IMR-90 (cell line): ENCODE measurements at places on chromosomes 5 and 9. TPM values are rescaled to one million over a fixed set of nuclear protein-coding genes. Genes with fewer than 3 reads are reported as not detected.

The IRX1 gene
- not detected in 2 replicates for total RNA-seq

DNA sequence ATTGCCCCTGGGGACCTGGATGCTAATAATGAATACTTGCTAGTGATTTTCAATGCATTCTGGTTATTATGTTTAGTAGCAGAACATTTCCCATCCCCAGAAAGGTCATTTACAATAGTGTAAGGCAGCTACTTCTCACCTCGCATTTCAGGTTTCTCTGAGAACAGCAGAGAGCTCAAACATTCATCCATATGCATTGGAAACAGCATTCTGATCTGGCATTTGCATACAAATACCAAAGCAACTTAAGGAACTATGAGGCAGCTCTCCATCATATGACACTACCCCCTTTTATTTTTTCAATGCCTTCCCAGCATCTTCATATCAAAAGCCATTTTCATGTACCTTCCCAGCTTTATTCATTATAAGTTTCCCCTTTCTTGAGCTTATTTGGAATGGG, 6.4 kb downstream of the PPP2R2B start:
- no peaks in the 10 kb centered on the region for H3K36me3 ChIP-seq
- H3K27me3 ChIP-seq, result peaks cover 1% of the 10 kb centered on the region
- no peak overlapping the region for H3K27ac ChIP-seq
- H3K4me1 ChIP-seq, result no peaks in the 10 kb centered on the region
- no peak for DNase-seq

The SOWAHA gene
- under 0.01 TPM in 1 of 2 replicates, not detected in the other for total RNA-seq

GRCh38 chr9:127567730-127568617, 44.1 kb upstream of the STXBP1 start:
- peaks cover 18% of the 10 kb centered on the region for H3K36me3 ChIP-seq
- peaks cover 34% of the 10 kb centered on the region for H3K4me1 ChIP-seq
- DNase-seq, result no peak
- H3K27me3 ChIP-seq, result no peaks in the 10 kb centered on the region
- H3K4me3 ChIP-seq, result peak overlapping the region; percentile 92

The MYMK gene
- total RNA-seq, result not detected in 2 replicates

DNA sequence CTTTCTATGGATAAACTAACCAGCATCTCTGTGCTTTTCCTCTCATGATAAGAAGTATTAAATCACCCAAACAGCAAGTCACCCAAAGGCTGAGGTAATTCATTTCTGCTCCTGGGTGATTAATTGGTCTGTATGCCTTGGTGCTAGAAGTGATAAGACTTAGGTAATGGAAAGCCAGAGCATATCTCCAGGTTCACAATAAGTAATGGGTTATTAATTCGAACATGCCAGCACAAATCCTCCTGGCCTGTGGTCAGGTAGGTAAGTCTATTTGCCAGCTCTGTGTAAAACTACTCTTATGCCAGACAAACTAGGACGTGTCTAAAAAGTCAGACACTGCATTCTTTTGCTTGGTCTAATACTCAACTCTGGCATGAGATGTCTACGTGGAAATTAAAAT, 11.2 kb upstream of the ENC1 start:
- peaks cover 4% of the 10 kb centered on the region; the same call in 1 of the 2 replicates for H3K4me1 ChIP-seq
- DNase-seq, result no peak
- no peaks in the 10 kb centered on the region for H3K27me3 ChIP-seq

GRCh38 chr5:128681764-128682592, 143.9 kb upstream of the FBN2 start:
- H3K36me3 ChIP-seq, result no peaks in the 10 kb centered on the region
- H3K4me1 ChIP-seq, result peaks cover 2% of the 10 kb centered on the region; the same call in 1 of the 2 replicates
- DNase-seq, result no peak
- no peaks in the 10 kb centered on the region; the same call in 1 of the 2 replicates for H3K27me3 ChIP-seq
- no peak overlapping the region for H3K4me3 ChIP-seq

DNA sequence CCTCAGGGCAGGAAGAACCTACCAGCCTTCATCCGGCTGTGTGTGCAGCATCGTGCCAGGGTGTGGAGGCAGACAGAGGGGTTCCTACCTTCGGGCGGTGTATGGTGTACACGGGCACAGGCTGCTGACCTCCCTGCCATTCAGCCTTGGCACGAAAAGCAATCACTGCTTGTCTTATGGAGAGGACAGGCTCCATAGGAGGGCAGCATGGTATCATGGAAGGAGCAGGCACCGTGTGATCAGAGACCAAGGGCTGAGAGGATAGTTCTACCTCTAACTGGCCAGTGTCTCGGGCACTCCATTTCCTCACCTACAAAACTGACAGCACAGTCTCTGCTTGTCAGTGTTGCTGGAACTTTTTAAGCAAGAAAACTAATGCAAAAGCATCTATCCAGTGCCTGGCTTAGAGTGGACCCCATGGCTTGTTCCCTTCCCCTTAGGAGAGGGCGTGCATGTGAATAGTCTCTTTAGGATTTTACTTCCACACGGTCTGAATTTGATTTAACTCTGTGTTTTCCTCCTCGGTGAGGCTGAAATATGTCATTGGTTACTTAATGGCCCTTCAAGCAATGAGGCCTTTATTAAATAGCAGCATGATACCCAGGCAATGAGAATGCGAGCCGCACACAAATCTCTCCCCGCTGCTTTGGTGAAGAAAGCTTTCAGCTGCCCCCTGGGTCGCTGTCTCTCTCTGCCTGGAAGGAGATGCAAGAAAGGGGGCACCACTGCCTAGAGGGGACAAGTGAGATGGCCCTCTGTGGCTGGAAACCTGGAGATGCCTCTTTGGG, 22.2 kb downstream of the TTLL11 start:
- no peak for DNase-seq
- H3K4me3 ChIP-seq, result no peak overlapping the region
- H3K27ac ChIP-seq, result no peak overlapping the region
- H3K36me3 ChIP-seq, result no peaks in the 10 kb centered on the region

DNA sequence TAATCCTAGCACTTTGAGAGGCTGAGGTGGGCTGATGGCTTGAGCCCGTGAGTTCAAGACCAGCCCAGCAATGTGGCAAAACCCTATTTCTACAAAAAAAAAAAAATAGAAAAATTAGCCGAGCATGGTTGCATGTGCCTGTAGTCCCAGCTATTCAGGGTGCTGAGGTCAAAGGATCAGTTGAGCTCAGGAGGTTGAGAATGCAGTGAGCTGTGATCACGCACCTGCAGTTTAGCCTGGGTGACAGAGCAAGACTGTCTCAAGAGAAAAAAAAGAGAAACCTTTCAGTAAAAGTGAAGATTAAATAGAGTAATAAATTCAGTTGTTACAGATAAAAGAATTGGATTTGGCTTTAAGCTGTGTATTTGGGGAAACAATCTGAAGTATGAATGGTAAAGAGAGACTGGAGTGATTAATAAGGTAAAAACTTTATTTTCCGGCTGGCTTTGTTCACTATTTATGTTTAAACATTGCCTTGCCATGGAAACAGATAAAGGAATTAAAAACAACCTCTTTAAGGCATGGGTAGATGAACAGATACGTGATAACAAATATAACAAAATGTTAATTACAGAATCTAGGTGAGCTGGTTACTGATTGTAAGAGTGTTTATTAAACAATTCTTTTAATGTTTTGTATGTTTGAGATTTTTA, 56.0 kb upstream of the PCAT7 start:
- DNase-seq, result no peak
- H3K27ac ChIP-seq, result no peak overlapping the region

The ROPN1L gene
- total RNA-seq, result 0.28 and 0.36 TPM in 2 replicates

DNA sequence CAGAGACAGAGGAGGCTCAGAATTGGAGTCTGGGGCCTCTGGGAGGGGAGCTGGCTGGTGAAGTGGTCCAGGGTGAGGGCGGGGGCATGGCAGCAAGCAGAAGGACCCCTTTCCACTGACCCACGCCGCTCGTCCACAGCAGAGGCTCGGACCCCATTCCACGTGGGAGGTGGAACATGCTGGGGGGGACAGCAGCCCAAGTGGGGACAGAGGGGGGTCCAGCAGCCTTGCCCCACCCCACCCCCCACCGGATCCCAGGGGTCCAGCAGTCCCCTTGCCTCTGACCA, 25.4 kb upstream of the NKD2 start:
- H3K36me3 ChIP-seq, result no peaks in the 10 kb centered on the region
- no peak for DNase-seq
- H3K4me3 ChIP-seq, result no peak overlapping the region
- no peaks in the 10 kb centered on the region for H3K4me1 ChIP-seq
- H3K27ac ChIP-seq, result no peak overlapping the region

DNA sequence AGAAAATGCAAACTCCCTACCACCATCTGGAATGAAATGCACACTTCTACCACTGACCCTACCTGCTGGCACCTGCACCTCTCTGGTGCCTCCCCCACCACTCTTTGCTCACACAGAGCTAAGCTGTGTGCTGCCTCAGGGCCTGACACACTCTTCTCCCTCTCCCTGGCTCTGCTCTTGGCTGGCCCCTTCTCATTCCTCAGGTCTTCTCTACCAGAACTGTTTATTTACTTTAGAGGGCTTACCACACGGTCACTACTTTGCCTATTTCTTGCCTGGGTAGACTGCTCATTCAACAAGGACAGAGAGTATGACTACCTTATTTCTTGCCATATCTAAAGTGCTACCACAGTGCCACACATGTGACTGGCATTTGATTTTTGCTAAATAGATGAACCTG, 3.3 kb downstream of the REEP5 start:
- H3K4me1 ChIP-seq, result peaks cover 9% of the 10 kb centered on the region
- DNase-seq, result peak; percentile 68
- no peak overlapping the region for H3K27ac ChIP-seq

DNA sequence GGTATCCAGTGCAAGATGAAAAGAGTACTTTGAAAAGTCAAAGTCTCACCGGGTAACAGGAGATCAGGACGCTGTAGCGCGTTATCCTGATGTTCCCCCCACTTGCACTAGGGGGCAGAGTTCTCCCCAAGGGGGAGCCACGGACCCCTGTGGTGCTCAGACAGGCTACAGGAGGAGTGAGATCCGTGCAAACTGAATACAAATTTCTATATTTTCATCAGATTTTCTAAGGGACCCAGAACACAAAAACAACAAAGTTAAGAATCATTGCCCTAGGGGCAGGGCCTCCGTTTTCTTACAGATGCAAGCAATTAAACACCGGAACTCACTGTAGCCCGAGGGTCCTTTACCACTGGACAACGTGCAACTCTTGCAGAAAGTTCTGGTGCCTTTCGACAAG, 2.0 kb downstream of the MYO10 start:
- peak; percentile 80 for DNase-seq
- H3K27me3 ChIP-seq, result no peaks in the 10 kb centered on the region
- peak overlapping the region; percentile 99 for H3K27ac ChIP-seq
- peaks cover 2% of the 10 kb centered on the region; the same call in 1 of the 2 replicates for H3K36me3 ChIP-seq
- peak overlapping the region; percentile 85 for H3K4me3 ChIP-seq

- H3K36me3 ChIP-seq, result no peaks in the 10 kb centered on the region
- DNase-seq, result no peak
- peaks cover under 1% of the 10 kb centered on the region; the same call in 1 of the 2 replicates for H3K4me1 ChIP-seq
- H3K27ac ChIP-seq, result no peak overlapping the region
- no peaks in the 10 kb centered on the region for H3K27me3 ChIP-seq
Measured at GRCh38 chr9:95272830-95273229, 44.7 kb downstream of the FANCC start.

The SLC2A6 gene
- total RNA-seq, result 2.9 and 3.1 TPM in 2 replicates

The UAP1L1 gene
- total RNA-seq, result 2.3 and 2.5 TPM in 2 replicates

DNA sequence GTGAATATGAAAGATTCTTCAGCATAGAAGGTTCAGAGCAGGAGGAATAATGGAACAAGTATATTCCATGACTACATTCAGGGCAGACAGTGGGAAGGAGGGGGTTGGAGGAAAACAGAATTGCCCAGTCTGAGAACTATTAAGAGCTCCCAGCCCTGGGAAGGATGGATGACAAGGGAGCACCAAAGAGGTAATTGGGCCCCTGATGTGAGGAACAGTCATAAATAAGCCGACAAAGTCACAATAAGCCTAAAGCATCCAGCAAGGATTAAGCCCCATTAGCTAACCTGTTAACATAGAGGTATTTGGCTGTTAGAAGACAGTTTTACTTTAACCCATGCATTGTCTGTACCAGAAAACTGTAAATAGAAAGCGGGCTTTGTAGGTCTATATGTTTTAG, 348.7 kb upstream of the SEMA6A start:
- no peaks in the 10 kb centered on the region for H3K27me3 ChIP-seq
- DNase-seq, result no peak
- no peaks in the 10 kb centered on the region for H3K4me1 ChIP-seq
- no peak overlapping the region for H3K4me3 ChIP-seq
- H3K36me3 ChIP-seq, result no peaks in the 10 kb centered on the region

GRCh38 chr9:98409719-98410118, 154.3 kb upstream of the TBC1D2 start:
- no peak overlapping the region for H3K4me3 ChIP-seq
- no peak for DNase-seq
- 0 out of 2 replicates have a peak, but pooled peaks cover 1% of the 10 kb centered on the region for H3K4me1 ChIP-seq
- H3K27me3 ChIP-seq, result no peaks in the 10 kb centered on the region; the same call in 1 of the 2 replicates
- H3K27ac ChIP-seq, result no peak overlapping the region

GRCh38 chr5:36392818-36393217, 91.1 kb upstream of the RANBP3L start:
- peak; percentile 21 for DNase-seq
- H3K4me3 ChIP-seq, result no peak overlapping the region
- peaks cover 14% of the 10 kb centered on the region for H3K27me3 ChIP-seq
- H3K27ac ChIP-seq, result no peak overlapping the region

DNA sequence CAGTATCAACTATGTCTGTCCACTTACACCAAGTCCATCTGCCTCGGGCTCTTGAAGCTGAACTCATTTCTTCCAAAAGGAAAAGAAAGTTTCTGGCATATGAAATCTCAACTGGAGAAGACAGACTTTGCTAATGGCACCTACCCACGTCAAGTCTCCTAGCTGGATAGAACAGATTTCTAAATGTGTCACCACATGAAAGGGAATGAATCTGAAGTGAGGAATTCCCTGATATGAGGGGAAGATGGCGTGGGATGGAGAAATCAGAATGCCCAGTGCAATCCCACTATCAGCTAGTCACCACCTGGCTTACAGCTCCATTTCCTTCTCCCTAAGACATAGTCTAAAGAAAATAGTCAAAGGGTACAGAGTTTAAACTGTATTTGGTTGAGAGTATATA, 144.7 kb downstream of the PAPPA start:
- H3K27ac ChIP-seq, result no peak overlapping the region
- H3K4me1 ChIP-seq, result no peaks in the 10 kb centered on the region
- H3K27me3 ChIP-seq, result no peaks in the 10 kb centered on the region

The SEMA6A gene
- total RNA-seq, result 0.28 and 0.36 TPM in 2 replicates

GRCh38 chr5:59922220-59922619, 28.7 kb upstream of the PDE4D start:
- H3K27me3 ChIP-seq, result no peaks in the 10 kb centered on the region
- H3K4me3 ChIP-seq, result no peak overlapping the region
- no peak for DNase-seq
- no peaks in the 10 kb centered on the region for H3K36me3 ChIP-seq
- no peak overlapping the region for H3K27ac ChIP-seq

- H3K27ac ChIP-seq, result no peak overlapping the region
- no peaks in the 10 kb centered on the region for H3K4me1 ChIP-seq
- no peaks in the 10 kb centered on the region for H3K27me3 ChIP-seq
- H3K36me3 ChIP-seq, result peaks cover 33% of the 10 kb centered on the region
- no peak overlapping the region for H3K4me3 ChIP-seq
- DNase-seq, result no peak
Measured at GRCh38 chr9:93533863-93534262, 42.5 kb upstream of the PHF2 start.

DNA sequence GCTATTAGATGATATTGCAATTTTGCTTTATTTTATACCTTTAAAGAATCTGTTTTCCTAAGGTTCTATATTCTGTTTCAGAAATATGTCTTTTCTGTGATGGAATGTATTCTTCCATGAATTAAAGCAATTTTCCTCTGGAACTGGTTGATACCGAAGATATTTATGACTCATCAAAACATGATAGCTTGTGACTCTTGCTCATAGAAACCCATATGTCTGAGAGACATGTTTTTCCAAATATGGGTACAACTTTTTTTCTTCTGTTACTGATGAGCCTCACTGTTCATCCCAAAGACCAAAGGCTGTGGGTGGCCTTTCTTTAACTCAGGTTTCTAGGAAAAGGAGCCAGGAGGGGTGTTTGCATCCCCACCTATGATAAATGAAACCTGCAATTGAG, 126.1 kb upstream of the PAPPA start:
- no peaks in the 10 kb centered on the region for H3K27me3 ChIP-seq
- H3K36me3 ChIP-seq, result no peaks in the 10 kb centered on the region
- DNase-seq, result peak; percentile 92
- H3K27ac ChIP-seq, result peak overlapping the region; percentile 97
